ENCODE measurements at places on chromosomes 12 and 14.
A peak's percentile ranks its signal among the peaks of the same experiment; 100 is the strongest.

GRCh38 chr14:39266871-39267607 is 33.3 kb downstream of the MIA2 start:
- peak; percentile 89 for DNase-seq

DNA sequence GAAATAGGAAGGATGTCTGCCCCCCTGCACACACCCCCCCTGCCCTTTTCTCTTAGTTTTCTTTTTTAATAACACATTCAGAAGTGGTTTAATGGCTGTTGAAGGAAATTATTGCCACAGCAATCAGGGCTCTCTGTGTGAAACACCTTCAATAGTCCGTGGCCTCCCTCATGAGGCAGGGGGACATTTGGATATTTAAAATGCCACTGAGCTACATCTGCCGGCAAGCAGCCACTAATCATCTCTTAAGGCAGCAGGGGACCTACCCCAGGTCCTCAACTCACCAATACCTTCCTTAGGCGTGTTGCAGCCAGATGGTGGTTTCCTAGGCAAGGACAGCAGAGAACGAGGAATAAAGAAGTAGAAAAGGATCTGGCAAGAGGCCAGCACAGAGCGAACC is 283.2 kb downstream of the TTC8 start:
- no peak for DNase-seq

GRCh38 chr12:117227000-117227653 is 36.9 kb upstream of the FBXO21 start:
- DNase-seq: no peak

DNA sequence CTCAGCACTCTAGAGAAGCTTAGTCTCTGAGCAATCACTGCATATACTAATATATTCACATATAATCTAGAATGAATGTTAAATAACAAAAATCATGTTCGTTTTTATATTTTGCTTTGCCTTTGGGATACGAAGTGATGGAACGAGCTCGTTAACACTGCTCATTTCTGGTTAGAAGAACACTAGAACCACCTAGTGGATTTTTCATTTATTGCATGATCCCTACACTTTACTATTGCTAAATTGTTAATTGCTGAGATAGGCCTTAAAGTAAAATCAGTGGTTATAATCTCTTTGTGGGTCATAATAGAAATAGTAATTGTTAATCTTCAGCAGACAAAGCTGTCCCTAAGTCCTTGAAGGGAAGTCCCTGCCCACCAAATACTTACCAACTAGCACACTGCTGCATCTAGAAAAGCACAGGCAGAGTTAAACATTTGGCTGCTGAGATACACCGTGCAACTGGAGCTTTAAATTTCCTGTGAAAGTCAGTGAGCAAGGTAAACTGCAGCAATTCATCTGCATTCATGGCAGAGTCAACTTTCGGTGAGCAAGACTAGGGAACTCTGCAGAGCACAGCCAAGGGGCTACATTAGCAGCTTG is 353.7 kb downstream of the APAF1 start:
- DNase-seq: no peak

- no peak for DNase-seq
Measured at GRCh38 chr14:23362200-23362599, 2.8 kb downstream of the EFS start.

- no peak for DNase-seq
Measured at GRCh38 chr12:7832059-7832696, 40.5 kb downstream of the SLC2A14 start.

GRCh38 chr12:103469719-103470118 is 26.0 kb downstream of the C12orf42 start:
- DNase-seq: no peak

GRCh38 chr14:21032326-21033132 is 2.1 kb downstream of the RNASE13 start:
- no peak for DNase-seq
